Hypothalamus (tissue), 51 donors: ENCODE measurements at places on chromosomes 5 and 9.

DNA sequence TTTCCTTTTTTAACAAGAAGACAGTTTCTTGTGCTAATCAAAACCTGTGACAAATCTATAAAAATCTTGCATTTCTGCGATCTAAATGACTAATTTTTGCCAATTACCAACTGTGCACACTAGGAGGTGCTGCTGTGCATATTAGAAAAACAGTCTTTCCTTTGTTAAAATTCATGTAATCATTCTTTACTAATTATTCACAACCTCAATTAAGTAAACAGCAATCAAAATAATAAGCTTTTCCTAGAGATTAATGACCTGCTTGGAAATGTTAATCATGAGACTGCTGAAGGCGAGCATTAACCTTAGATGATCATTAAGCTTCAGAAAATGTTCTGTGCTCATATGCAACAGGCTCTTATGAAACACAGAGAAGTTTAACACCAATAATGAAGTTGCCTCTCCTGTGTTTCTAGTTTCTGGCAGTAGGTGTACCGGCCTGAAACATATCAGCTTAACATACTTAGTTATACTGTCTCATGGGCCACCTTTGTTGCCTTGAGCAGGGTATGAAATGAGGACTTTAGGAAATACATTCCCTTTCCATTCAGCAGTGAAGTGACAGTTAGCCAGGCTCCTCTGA, 17.7 kb downstream of the RFESD start:
- DNase-seq: no peak

DNA sequence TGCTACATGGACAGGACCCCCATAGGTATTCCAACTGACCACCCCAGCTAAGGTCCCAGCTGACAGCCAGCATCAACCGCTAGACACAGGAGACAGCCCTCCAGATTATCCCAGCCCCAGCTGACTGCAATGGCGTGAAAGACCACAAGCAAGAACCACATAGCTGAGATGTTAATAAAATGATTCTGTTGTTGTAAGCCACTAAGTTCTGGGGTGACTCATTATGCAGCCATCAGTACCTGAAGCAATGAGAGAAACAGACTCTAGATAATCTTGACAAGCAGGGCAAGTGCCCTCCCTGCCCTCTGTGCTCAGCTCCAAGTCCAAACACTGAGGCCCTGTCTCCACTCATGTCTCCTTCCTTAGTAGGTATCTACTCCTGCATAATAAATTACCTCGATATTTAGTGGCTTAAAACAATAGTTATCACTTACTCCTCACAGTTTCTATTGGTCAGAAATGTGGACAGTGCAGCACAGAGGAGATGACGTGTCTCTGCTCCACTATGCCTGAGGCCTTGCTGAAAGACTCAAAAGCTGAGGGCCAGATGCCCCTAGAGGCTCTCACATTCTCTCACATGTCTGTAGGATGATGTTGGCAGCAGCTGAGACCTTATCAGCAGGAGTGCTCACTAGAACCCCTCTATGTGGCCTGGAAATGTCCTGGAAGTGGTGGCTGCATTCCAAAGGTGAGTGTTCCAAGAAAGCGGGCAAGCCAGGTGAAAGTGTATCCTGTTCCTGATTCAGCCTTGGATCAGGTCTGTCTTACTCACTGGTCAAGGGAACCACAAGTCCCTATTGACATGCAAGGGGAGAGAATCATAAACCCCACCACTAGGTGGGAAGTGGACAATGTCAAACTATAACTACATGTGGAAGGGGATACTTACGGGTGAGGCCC, 2.5 kb downstream of the MGAT1 start:
- DNase-seq: no peak

- DNase-seq: no peak
Measured at GRCh38 chr9:14417237-14417636, 103.3 kb upstream of the NFIB start.

GRCh38 chr5:54799645-54800044, 185.7 kb downstream of the ESM1 start:
- no peak for DNase-seq

DNA sequence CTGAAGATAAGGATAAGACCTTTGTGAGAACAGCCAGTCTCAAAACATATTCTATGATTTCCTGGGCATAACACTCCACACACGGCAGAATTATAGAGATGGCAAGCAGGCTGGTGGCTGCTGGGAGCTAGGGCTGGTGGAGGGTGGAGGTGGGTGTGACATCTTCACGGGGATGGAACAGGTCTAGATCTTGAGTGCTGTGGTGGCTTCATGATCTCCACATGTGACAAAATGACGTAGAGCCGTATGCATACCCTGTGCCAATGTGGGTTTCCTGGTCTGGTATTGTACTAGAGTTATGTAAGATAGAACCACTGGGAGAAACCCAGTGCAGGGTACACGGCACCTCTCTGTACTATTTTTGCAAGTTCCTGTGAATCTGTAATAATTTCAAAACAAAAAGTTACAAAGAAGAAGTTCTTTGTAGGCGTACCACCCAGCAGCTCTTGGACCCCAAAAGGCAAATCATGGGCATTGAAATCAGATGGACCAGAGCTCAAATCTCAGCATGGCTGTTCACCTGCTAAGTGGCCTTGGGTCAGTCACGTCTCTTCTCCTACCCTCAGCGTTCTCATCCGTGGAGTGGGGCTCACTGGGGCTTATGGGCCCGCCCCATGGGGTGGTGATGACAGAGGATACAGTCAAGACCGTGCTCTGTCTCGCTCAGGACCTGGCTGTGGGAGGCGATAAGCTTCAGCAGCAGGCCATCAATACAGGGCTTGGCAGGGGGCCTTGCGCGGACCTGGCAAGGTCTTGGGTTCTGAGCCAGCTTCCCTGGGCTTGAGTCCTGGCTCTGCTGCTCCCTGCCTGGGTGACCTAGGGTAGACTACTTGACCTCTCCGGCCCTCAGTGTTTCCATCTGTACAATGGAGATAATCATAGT, 74.7 kb upstream of the UNC5A start:
- no peak for DNase-seq
